ENCODE measurements at places on chromosomes 4 and X. TPM values are rescaled to one million over a fixed set of nuclear protein-coding genes. Genes with fewer than 3 reads are reported as not detected.

DMRTC1B gene
- total RNA-seq, result not detected

HPGDS gene
- not detected for total RNA-seq

DNA sequence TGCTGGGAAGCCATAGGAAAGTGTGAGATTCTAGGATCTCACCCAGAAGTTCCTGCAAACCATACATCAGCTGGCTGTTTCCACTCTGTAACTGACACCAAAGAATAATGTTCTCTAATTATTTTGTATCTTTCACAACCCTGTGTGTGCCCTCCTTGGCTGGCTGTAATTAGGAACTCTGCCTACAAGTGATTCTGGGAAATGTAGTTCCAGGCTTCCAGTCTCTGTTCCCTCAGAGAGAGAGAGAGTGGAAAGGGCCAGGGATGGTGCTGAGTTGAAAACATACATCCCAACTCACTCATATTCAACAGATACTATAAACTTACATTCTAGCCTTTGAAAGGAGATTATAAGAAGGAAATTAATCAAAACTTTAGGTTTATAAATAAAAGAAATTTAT lies 57.5 kb upstream of the C1QTNF7 start:
- DNase-seq, result no peak

DNA sequence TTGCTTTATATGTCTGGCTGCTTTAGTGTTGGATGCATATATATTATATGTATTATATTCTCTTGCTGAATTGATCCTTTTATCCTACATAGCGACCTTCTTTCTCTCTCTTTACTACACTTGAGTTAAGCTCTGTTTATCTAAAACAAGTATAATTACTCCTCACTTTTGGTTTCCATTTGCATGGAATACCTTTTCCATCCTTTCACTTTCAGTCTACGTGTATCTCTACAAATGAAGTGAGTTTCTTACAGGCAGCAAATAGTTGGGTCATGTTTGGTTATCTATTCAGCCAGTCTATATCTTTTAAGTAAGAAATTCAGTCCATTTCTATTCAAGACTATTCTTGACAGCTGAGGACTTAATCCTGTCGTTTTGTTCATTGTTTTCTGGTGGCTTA lies 167.5 kb upstream of the USP38 start:
- DNase-seq, result no peak

GRCh38 chr4:11440481-11441193 lies 11.9 kb upstream of the HS3ST1 start:
- DNase-seq, result no peak

GRCh38 chrX:19133784-19134183 lies 11.5 kb upstream of the ADGRG2 start:
- DNase-seq, result no peak

- no peak for DNase-seq
These were observed 180.7 kb downstream of the GASK1B start for GRCh38 chr4:157992038-157992705.
